ENCODE measurements at places on chromosomes 5 and 9.

- no peak for DNase-seq
Measured at GRCh38 chr5:115033861-115034260, 135.8 kb downstream of the TRIM36 start.

DNA sequence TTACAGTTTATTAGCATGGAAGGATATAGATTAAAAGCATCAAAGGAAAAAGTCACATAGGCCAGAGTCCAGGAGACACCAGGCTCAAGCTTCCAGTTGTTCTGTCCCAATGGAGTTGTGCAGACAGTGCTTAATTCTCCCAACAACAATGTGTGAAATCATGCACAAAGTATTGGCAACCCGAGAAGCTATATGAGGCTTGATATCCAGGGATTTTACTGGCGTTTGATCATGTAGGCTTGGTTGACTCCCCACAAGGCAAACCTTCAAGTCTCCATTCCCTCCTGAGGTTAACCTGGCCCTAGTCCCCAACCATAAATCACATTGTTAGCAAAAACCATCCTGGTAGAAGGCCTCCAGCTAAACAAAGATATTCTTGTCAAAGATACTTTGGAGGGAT lies 141.5 kb downstream of the ADAMTS19 start:
- DNase-seq: no peak

GRCh38 chr9:138075961-138076649 lies 198.5 kb downstream of the CACNA1B start:
- no peak for DNase-seq

GRCh38 chr5:14834584-14835550 lies 36.7 kb downstream of the ANKH start:
- DNase-seq: no peak
